Inflammatory macrophage treated with lipopolysaccharide for 4 hours (primary cell): ENCODE measurements at places on chromosomes 16 and 17.
A peak's percentile ranks its signal among the peaks of the same experiment; 100 is the strongest.

GRCh38 chr16:86581458-86581857 lies 3.1 kb downstream of the FOXL1 start:
- no peak for DNase-seq

GRCh38 chr17:44119798-44120197 lies 3.6 kb downstream of the HDAC5 start:
- DNase-seq: no peak

GRCh38 chr16:4408323-4408690 lies 8.1 kb downstream of the CORO7 start:
- DNase-seq: no peak

DNA sequence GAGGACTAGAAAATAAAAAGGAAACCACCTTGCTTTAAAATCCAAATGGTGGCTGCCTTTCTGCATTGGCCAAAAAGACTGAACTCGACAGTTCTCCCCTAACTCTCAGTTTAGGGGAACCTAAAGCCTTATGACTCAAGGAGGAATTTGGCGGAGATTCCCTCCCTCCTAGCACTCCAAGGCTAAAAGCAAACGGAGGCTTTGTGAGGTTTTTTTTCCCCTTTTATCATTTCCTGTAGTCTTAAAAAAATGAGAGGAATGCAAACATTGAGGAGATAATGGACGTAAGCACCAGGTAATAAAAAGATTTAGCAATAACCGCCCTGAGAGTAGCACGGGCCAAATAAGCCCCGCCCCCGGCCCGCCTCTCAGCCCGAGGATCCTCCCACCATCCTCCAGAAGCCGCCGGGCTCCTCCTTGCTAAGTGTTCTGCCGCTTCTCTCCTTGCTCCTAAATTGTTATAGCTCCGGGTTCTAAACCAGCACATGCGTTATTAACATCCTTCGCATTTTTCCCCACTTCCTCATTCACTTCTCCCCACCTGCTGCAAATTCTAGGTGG lies 5.8 kb upstream of the KIFC3 start:
- DNase-seq: peak; percentile 72

GRCh38 chr17:74779501-74779900 lies 3.4 kb upstream of the NAT9 start:
- DNase-seq: peak; percentile 76

- DNase-seq: peak; percentile 11
Measured at GRCh38 chr16:85759136-85759535, 8.2 kb upstream of the C16orf74 start.

GRCh38 chr17:27610304-27610677 lies 20.7 kb upstream of the LGALS9 start:
- no peak for DNase-seq

- no peak for DNase-seq
Measured at GRCh38 chr17:50966163-50966666, 100.1 kb upstream of the TOB1 start.

- no peak for DNase-seq
Measured at GRCh38 chr17:50475362-50475761, 3.3 kb upstream of the RSAD1 start.

GRCh38 chr17:14198013-14198412 lies 38.6 kb downstream of the CDRT15 start:
- no peak for DNase-seq

- peak; percentile 23 for DNase-seq
Measured at GRCh38 chr17:82407255-82407654, 10.9 kb upstream of the HEXD start.

DNA sequence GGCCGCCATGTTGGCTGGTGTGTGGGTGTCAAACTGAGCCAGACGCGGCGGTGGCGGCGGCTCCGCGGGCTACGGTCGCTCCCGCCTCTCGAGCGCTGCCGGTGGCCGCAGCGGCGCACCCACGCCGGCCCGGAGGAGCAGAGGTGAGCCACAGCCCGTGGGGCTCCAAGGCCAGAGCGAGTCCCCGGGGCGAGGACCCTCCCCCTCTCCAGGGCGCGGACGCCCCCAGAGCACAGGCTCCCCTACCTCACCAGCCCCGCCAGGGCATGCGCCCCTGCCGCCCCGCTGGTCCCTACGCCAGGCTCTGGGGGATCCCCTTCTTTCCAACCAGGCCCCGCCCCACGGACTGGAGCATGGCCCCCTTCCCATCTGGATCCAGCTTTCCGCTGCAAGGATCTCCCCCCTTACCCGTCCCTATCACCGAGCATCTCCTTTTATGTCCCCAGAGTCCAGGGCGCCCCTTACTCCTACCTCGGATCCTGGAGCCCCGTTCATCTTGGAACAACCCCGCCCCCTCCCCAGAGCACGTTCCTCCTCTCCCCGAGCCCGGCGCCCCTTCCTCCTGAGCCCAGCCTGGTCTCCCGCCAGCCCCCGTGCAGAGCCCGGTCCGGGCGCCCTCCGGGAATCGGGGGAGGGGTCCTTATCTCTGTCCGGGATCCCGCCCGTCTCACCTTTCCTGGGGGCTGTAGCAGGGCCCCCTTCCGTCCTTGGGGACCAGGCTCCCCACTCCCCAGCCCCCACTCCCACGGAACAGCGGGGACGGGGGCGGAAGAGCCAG lies 412 bp downstream of the EPN2 start:
- DNase-seq: no peak

DNA sequence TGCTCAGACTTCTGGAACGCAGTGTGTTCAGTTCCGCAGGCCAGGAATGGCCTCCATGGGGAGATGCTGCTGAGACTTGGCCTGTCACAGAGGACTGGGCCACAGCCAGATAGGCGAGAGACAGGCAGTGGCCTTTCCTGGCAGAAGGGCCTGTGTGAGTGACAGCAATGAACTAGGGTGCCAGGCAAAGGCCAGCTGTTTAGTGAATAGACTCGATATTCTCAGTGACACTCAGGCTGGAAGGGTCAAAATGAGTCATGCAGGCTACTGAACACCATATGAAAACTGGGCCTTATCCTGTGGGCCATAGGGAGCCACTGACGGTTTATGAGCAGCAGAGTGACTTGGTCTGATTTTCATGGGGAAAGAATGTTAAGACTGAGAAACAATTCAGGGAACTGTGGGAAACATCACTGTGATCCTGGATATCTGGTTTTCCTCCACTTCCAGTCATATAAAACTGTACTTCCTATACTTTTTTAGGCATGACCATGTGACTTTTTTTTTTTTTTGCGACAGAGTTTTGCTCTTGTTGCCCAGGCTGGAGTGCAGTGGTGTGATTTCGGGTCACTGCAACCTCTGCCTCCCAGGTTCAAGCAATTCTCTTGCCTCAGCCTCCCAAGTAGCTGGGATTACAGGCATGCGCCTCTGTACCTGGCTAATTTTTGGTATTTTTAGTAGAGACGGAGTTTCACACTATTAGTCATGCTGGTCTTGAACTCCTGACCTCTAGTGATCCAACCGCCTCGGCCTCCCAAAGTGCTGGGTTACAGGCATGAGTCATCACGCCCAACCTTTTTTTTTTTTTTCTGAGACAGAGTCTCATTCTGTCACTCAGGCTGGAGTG lies 5.2 kb upstream of the NUBP1 start:
- DNase-seq: peak; percentile 89

GRCh38 chr17:40015998-40016985 lies 1.1 kb downstream of the CSF3 start:
- DNase-seq: peak; percentile 10

GRCh38 chr16:22786691-22787090 lies 27.3 kb upstream of the HS3ST2 start:
- DNase-seq: no peak

- peak; percentile 36 for DNase-seq
Measured at GRCh38 chr17:18161207-18162145, 22.2 kb upstream of the ALKBH5 start.

DNA sequence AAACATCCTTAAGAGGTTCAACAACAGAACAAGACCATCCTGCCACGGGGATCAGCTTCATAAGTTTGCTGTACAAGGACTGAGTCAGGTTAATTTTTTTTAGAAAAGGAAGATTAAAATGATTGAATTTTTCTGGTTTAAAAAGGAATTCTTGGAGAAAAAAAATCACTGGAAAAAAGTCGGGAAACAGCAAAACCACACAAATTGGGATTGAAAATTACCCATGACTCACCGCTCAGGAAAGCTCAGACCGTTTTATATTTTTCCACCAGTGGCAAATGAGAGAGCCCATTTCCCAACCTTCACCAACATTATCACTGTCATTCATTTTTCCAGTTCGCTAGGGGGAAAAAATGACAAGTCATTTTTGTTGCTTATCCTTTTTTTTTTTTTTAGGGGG lies 46.6 kb downstream of the MRM3 start:
- no peak for DNase-seq

GRCh38 chr17:45696442-45696841 lies 87.7 kb upstream of the CRHR1 start:
- DNase-seq: no peak

- DNase-seq: no peak
Measured at GRCh38 chr17:30219833-30220232, 15.7 kb downstream of the SLC6A4 start.

- no peak for DNase-seq
Measured at GRCh38 chr16:54679531-54679930, 251.1 kb upstream of the IRX5 start.

- DNase-seq: peak; percentile 5
Measured at GRCh38 chr16:53913099-53913870, 209.3 kb downstream of the FTO start.

DNA sequence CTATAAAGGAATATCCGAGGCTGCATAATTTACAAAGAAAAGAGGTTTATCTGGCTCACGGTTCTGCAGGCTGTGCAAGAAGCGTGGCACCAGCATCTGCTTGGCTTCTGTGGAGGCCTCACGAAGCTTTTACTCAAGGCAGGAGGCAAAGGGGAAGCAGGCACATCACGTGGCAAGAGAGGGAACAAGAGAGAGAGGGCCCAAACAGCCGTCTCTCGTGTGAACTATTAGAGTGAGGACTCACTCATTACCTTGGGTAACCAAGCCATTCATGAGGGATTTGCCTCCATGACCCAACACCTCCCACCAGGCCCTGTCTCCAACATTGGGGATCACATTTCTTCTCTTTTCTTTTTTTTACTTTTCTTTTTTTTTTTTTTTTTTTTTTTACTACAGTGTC lies 7.5 kb upstream of the ALKBH5 start:
- peak; percentile 84 for DNase-seq

GRCh38 chr16:11915114-11915643 lies 577 bp downstream of the GSPT1 start:
- peak; percentile 61 for DNase-seq

DNA sequence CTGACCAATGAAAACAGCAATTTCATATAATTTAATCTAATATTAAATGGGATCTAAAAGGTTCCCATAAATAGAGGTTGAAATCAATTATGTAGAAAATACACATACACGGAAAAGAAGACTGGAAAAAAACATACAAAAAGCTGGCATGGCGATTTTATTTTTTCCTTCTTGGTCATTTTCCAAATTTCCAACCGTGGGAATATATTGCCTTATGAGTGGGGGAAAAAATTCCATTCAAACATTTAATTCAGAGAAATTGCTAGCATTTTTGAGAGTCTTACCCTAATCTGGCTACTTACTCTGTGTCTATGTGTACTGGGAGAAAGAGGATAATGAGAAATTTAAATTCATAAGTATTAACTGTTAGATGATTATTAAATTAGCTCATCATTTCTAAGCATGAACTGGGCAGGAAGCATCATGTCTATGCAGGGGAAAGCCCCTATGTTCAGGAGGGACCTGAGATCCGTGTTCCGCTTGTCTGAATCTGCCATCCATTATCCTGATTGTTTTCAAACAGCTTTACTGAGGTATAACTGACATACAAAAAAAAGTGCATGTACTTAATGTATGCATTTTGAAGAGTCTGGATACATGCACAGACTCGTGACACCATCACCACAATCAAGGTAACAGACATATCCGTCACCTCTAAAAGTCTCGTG lies 145.2 kb downstream of the XYLT1 start:
- DNase-seq: no peak

DNA sequence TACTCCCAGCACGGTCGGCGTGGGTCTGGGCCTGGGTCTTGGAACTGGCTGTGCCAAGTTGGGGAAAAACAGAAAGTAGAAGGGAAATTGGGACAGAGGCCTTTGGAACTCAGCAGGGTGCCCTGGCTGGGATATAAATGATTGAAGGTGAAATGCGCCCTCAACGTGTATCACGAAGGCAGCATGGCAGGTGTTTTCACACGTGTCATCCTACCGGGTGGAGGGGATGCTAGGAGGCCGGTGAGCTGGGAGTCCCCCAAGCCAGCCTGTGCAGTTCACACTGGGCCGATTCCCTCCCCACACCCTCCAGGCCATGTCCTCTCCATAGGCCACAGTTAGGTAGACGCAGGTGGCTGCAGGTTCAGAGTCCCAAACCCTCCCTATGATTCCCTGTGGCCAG lies 6.0 kb downstream of the TNFAIP1 start:
- DNase-seq: no peak

DNA sequence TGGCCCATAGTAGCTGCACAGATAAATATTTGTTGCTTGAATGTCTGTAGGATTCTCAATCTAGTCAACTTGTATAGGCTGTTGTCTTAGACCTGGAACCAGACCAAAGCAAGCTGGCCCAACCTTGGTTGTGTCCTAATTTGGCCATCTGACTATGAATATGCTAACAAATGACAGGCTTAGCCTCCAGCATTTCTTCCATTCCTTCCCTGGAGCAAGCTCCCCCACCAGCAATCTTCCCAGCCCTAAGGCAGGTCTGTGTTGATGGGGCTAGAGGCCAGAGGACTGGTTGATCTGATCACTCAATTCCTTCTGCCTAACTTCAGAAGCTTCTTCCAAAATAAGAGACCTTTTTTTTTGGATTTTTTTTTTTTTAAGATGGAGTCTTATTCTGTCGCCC lies 9.4 kb upstream of the PHOSPHO1 start:
- DNase-seq: no peak

DNA sequence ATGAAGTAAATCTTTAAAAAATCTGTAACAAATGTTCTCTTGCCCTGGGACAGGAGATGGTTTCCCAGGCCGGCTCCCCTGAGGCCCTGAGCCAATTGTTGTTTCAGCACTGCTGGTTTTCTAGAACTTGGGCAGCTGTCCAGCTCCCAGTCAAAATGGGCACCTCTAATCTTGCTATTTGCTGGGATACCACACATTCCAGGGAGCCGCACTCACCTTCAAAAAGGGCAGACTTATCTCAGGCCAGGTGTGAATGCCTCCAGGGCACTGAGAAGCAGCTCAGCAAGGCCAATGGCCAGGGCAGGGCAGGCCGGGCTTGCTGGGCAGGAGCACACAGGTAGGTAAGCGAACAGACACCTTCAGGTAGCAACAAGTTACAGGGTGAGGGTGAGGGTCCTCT lies 24.4 kb downstream of the TRIM16 start:
- DNase-seq: no peak

DNA sequence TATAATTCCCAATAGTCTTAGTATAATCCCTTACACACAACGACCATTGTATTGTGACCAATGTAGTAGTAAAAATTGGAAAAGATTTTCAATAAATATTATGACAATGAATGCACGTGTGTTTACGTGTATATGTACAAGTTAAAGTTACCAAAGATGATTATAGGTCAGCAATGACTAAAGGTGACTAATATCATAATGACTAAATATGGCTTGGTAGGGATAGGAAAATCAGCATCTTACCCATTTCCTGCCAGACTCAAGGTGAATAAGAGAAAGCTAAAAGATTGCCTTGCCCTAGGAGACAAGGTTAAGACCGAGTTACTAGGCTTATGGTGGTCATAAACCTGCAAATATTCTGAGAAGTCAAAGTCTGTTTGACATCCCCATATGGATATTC lies 34.4 kb downstream of the CPD start:
- DNase-seq: no peak
